ENCODE measurements at places on chromosomes 6 and 20.
A peak's percentile ranks its signal among the peaks of the same experiment; 100 is the strongest.

GRCh38 chr6:98839781-98840361 lies 5.5 kb downstream of the POU3F2 start:
- peak; percentile 4 for DNase-seq

DNA sequence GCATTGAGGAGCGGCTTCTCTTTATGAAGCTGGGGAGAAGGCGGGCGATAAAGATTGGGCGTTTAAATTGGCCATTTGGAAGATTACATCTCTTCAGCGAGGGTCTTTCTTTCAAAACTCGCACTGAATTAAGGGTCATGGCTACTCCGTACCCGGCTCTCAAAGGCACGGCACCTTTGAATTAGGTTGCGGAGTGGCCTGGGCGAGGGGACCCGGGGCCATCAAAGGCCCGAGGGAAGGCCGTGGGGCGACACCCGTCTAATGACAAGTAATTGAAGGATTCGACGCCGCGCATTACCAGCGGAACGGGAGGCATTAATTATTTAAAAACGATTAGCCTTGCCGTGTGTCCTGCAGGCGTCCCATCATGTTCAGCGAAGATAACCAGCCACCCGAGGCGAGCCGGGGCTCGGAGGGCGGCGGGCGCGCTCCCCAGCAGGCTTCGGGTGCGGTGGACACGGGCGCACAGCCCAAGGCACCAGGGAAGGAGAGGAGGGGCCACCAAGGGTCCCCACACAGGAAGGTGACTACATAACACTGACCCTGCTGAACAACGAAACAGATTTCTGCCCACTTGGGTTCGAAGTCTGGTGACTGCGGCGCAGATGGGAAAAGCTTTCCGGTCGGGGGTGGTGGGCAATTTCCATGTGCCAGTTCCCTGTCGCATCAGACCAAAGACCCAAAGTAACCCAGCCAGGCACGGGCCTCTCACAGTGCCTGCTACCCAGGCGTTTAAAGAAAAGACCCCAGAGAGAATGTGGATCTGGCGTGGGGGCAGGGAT lies 7.4 kb downstream of the FOXA2 start:
- DNase-seq, result no peak

GRCh38 chr6:44920952-44921491 lies 407.1 kb upstream of the RUNX2 start:
- no peak for DNase-seq

DNA sequence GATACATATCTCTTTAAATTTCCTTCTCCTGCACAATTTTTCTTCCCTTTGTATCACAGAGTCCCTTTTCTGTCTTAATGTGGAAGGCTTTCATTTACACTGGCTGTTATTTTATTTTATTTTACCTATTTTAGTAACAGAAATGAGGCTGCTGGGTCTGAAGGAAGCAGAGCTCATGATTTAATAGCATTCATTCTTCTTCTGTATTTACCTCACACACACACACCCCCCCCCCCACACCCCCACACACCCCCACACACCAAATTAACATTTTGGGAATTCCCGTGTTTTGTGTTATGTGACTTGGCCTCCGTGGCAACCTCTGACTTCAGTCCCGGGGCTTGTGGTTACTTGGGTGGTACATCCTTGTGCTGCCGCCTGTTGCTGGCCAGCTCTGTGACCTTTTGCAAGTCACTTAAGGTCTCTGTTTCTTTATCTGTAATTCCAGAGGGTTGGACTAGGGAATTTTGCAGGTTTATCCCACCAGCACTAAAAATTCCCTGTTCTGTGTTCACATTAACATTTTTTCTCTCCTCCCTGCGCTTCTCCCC lies 108.8 kb downstream of the TIAM2 start:
- no peak for DNase-seq

DNA sequence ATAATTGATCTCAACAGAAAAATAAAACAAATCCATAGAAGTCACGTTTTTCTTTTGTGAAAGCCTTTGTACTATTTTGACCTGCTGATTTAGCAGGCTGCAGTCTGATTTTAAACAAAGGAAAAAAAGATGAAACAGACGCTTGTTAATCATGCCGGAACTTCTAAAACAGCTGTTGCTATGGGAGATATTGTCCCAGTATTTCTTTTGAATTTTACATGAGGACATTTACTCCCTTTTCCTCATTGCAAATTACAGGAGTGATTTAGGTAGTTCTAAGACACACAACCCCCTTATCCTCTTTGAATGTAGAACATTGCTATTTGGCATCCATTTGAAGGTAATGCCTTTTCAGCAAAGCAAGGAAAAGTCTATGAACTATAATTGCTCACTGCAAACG lies 416.1 kb downstream of the BCKDHB start:
- DNase-seq, result no peak

GRCh38 chr6:90107771-90108282 lies 188.8 kb downstream of the BACH2 start:
- DNase-seq, result no peak

- DNase-seq, result no peak
Measured at GRCh38 chr6:49693512-49693911, 19.8 kb downstream of the CRISP2 start.

- no peak for DNase-seq
Measured at GRCh38 chr20:40464731-40465208, 224.3 kb downstream of the MAFB start.

GRCh38 chr6:44712353-44713111 lies 325.0 kb downstream of the CDC5L start:
- DNase-seq, result no peak

DNA sequence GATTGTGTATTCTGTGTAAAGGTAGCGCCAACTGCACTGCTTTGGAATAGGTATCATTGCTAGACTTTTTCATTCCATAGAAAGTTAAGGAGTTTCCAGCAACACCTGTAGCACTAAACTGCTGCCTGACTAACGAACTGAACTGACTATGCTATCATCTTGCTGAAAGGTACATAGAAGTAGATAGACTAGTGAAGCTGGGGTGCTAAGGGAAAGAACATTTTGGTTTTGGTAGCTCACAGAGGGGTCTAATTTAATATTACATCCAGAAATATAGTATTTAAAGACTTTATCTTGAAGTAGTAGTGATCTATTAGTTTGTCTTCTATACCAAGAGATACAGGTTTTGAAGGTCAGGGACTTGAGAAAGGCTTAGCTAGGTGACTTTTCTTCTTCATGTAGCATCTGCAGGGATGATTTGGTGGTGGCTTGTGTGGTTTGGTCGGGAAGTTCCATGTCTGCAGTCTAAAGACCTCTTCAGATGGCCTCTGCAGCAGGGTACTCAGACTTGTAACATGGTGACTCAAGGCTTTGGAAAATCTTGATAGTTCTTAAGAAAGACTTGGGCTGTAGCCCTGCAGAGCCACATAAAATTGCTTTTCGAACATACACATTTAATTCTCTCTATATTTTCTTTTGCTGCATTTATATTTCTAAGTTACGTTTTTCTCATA lies 10.2 kb downstream of the SENP6 start:
- DNase-seq, result no peak

DNA sequence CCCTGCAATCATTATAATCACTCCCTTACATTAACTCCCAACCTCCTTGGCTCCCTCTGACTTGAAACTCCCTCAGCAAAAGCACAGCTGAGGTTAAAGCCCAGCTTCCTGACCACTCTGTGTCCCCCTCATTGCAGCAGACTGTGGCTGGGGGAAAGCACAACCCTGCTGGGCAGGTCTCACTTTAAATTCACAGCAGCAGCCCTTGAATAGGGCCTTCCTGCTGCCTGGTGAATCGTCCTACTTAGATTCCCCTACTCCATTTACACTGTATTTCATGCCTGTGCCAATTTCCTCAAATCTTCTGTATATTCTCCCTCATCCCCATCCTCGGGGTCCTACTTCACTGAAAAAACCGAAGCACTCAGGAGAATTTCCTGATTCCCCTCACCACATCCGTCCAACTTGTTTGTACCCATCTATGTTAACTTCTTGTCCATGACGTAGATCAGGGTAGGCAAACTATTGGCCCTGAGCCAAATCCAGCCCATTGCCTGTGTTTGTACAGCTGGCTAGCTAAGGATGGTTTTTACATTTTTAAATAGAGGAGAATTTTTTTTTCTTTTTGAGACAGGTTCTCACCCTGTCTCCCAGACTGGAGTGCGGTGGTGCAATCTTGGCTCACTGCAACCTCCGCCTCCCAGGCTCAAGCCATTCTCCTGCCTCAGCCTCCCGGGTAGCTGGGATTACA lies 31.5 kb upstream of the GCM1 start:
- DNase-seq, result peak; percentile 89

Data from NCI-H1092 (cell line).